Stimulated activated naive CD4-positive, alpha-beta T cell treated with Interleukin-2 at 50 U/mL for 16 hours (primary cell): ENCODE measurements at places on chromosomes 1 and 21.
A peak's percentile ranks its signal among the peaks of the same experiment; 100 is the strongest.

- DNase-seq: no peak
Measured at GRCh38 chr1:200307755-200308066, 102.1 kb downstream of the ZNF281 start.

DNA sequence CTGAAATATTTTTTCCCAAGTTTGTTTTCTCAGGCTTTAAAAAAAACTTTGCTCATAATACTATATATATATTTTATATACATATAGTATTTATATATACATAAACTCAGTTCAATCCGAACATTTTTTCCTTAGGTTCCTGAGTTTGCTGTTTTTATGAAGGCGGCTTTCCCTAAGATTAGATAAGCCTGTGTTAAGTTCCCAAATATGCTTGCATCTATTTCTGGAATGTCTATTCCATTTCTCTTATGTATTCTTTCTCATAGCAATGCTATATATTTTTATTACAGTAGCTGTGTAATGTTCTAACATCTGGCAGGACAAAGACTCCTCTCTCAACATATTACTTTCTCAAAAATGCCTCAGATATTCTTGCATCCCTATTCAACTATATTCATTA is 45.9 kb downstream of the ADSS2 start:
- no peak for DNase-seq

- DNase-seq: no peak
Measured at GRCh38 chr1:5519366-5520135, 472.7 kb downstream of the NPHP4 start.

- DNase-seq: peak; percentile 32
Measured at GRCh38 chr1:12167493-12168429, 970 bp downstream of the TNFRSF1B start.

DNA sequence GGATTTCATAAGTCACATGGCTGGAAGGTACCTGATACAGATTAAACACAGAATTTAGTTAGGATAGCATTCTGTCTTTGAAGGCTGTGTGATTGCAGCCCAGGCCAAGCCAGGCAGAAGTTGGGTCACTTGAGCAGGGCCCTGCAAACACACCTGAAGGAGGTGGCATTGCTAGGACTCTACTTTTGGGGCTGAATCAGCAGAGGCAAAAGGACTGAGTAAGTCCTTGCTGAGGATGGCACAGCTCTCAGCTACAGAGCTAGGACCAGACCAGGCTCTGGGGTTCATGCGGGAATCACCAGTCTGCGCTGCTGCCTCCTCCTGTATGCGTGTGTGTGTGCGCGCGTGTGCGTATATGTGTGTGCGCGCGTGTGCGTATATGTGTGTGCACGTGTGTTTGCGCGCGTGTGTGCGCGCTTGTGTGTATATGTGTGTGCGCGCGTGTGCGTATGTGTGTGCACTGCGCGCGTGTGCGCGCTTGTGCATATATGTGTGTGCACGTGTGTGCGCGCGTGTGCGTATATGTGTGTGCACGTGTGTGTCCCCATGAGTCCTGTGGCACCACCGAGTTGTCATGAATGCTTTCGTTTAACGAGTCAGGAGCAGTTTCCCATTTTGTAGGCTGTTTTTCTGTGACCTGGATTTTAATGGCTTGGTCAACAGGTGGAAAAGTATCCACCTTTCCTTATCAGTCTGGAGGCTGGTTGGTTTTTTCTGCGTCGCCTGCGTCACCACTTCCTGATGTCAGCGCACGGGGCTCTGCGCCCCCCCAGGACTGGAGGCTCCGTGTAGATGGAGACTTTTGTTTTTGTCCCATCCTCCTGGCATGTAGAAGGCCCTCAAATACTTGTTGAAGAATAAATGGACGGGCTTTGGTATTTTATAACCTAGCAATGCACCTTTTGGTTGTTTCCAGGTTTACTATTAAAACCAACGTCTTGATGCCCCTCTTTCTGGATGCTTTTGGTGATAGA is 34.7 kb downstream of the ADARB1 start:
- DNase-seq: no peak

DNA sequence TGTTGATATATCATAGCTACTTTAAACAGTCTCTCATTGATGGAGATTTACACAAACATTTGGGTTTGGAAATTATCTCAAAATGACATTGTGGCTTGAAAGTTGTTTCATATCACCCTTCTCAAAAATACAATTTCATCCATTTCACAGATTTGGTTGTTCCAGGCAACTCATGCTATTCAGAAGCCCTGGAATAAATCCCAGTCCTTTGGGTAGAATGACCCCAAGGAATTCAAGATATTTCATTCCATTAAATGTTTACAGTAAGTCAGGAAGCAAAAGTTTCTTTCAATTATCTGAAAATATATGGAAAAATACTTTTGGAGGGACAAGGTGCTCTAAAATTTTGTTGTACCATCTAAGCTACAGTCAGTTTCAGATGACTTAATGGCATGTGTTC is 27.1 kb downstream of the MPZL1 start:
- no peak for DNase-seq

DNA sequence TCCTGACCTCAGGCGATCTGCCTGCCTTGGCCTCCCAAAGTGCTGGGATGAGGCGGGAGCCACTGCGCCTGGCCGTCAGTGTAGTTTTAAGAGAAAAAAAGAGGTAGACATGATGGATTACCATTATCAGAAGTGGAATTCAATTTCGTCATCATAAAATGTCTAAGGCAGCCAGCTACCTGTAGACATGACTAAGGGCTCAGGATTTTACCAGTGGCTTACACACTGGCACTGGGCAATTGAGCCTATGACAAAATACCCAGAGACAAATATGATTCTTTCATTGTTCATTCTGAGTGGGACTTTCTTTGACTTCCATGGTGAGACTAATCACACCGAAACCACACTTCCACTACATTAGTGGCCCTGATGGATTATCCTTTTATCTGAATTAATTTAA is 181.5 kb downstream of the GABPA start:
- DNase-seq: no peak

DNA sequence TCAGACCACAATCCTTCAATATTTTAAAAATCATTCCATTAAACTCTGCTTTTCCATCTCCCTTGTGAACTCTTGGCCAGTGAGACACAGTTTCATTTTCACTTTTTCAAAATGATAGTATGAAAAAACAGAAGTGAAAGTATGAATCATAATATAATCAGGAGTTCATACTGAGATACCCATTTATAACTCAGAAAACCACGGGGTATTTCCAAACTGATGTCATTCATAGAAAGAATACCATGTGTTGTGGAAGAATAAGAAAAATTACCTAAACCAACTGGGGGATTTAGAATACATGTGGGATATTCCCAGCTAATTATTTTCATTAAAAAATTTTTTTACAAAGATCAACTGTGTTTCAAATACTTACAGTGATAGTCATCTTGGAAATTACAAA is 149.9 kb downstream of the MRPL39 start:
- no peak for DNase-seq

DNA sequence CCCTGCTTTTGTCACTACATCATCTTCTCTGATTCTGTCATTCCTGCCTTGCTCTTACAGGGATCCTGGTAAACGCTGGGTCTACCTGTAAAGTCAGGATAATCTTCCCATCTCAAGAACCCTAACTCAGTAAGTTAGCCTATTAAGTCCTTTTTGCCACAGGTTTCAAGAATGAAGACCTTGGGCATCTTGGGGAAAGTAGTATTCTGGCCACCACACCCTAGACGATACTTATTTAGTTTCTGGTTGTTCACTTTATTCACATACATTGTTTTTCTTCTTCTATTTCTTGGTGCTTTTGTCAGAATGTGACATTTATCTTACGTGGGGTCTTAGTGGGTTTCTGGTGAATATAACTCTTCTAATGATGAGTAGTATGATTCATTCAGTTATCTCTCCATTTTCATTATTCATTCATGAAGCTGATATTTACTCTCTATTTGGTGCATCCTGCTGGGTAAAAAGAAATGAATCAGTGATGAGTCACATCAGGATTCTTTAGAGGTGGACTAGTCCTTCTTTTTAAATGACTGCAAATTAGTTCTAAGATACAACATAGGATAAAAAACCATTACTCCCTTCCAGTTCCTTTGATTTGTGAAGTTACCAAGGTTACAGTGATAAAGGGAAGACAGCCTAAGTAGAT is 514.4 kb upstream of the B3GALT2 start:
- no peak for DNase-seq

DNA sequence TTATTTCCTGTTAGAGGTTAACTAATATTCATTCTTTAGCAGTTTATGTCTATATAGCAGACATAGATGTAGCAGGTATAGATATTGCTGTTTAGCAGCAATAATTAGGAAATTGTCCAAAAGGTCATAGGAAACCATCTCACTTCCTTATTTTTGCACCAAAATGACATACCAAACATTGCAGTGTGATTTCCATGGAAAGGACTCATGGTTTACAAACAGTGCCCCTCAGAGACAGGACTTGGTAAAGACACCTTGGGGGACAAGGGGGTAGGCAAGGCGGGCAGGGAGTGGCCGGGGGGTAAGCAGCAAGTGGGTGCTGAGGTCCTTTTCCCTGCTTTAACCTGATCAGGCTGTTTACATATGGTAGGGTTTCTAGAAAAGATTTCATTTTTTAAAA is 30.5 kb downstream of the BATF3 start:
- no peak for DNase-seq

DNA sequence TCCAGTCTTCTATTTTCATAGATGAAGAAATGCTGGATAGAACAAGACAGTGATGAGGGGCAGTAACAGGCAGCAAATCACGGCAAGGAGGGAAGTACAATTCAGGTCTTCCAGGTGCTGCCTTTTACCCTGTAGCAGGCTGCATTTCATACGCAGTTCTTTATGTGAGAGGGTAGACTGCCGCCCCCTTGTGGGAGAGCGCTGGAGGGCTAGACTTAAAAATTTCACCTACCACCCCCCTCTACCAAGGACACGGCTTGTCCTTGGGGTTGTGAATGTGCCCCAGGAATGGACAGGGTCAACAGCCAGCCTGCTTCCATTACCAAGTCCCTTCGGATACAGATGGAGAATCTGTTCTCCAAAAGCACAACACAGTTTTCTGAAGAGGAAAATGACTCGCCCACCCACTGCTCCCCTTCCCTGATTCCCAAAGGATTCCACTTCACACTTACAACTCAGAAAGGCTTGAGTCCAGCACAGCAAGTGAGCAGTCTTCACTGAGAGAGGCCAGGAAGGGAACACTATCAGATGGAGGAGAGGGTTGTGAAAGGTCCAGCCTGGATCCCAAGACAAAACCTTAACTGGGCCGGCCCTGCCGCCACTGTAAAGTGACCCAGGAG is 7.4 kb downstream of the WDR77 start:
- DNase-seq: peak; percentile 42
